ENCODE measurements at places on chromosomes 3 and 15.

DNA sequence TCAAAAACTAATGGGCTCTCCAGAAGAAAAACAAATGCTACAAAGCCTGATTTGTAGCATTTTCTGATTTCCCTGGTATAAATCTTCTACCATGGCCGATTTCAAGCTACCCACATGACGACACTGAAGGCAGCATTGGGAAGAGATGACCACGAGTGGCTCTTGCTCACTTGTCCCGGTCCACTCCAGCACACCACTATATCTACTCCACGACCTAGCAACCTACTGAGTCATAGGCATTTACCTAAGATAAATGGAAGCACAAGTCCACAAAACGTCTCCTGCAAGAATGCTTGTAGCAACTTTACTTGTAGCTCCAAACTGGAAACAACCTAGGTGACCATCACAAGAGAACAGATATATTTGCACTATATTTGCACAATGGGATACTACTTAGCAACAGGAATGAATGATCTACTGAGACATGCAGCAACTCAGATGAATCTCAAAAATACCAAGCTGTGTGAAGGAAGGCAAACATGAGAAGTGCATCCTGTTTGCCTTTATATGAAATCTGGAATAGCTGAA lies 60.8 kb upstream of the HES1 start:
- no peak for DNase-seq

DNA sequence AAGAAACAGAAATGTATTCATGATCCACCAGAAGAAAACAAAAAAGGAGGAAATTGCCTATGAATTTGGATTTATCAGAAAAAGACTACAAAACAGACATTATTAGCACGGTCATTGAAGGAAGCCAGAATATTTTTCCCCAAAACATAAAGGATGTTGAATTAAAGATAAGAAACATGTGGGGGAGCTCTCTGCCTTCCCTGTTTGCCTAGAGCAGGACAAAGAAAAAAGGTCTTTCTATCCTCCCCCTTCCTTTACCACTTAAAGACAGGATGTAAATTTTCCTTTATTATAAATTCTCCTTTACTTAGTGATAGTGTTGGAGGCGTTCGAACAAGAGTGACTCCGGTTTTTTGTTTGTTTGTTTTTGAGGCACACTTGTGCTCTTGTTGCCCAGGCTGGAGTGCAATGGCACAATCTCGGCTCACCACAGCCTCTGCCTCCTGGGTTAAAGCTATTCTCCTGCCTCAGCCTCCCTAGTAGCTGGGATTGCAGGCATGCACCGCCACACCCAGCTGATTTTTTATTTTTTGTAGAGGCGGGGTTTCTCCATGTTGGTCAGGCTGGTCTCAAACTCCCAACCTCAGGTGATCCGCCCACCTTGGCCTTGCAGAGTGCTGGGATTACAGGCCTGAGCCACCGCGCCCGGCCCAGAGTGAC lies 14.9 kb upstream of the RPN1 start:
- no peak for DNase-seq

DNA sequence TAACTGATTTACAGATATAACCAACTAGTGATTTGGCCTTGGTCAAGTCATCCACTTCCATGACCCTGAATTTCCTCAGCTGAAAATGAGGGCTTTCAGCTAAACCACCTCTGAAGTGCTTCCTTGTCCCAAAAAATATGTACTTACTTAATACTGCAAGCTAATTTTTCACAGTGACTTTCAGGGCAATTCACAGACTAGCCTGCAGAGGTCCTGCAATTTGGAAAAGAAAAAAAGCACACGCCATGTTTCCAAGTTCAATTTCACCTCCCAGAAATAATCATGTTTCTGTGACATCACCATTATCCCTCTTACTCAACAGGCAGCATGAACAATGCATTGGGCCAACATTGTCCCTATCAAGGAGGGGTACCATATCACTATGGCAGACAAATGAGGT lies 218.2 kb downstream of the SHOX2 start:
- DNase-seq, result no peak

- DNase-seq, result no peak
Measured at GRCh38 chr3:54965746-54966145, 37.9 kb upstream of the LRTM1 start.

DNA sequence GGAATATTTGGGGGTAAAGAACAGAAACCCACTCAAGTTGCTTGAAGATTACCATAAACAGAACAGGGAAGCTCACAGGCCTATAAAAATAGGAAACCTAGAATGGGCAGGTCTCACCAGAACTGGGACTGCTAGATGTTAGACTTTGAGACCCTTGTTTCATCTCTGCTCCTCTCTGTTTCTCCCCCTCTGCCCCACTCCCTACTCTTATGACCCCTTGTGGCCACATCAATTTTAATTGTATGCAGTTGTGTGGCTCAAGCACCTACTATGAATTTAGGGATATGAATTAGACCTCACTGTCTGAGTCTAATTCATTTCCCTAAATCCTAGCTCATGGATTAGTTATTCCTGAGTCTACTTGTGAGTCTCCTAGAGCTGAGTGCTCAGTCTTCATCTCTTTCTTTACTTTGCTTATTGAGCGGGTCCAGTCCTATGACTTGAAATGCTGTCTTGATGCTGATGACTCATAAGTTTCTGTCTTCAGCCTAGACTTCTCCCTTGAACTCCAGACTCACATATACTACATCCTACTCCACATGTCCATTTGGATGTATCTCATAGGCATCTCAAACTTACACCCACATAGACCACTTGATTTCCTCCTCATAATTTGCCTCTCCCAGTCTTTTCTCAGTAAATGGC lies 78.7 kb downstream of the ITPR1 start:
- DNase-seq, result peak; percentile 29

- peak; percentile 84 for DNase-seq
Measured at GRCh38 chr15:99076555-99077308, 28.1 kb upstream of the SYNM start.

- no peak for DNase-seq
Measured at GRCh38 chr15:46460431-46461094, 825.7 kb downstream of the SQOR start.

- no peak for DNase-seq
Measured at GRCh38 chr3:132964266-132964665, 73.9 kb upstream of the TMEM108 start.

GRCh38 chr3:183239046-183239445 lies 14.0 kb upstream of the B3GNT5 start:
- no peak for DNase-seq

- DNase-seq, result no peak
Measured at GRCh38 chr15:98791046-98791701, 142.8 kb downstream of the IGF1R start.

GRCh38 chr3:27677565-27677964 lies 44.6 kb downstream of the EOMES start:
- DNase-seq, result peak; percentile 97

DNA sequence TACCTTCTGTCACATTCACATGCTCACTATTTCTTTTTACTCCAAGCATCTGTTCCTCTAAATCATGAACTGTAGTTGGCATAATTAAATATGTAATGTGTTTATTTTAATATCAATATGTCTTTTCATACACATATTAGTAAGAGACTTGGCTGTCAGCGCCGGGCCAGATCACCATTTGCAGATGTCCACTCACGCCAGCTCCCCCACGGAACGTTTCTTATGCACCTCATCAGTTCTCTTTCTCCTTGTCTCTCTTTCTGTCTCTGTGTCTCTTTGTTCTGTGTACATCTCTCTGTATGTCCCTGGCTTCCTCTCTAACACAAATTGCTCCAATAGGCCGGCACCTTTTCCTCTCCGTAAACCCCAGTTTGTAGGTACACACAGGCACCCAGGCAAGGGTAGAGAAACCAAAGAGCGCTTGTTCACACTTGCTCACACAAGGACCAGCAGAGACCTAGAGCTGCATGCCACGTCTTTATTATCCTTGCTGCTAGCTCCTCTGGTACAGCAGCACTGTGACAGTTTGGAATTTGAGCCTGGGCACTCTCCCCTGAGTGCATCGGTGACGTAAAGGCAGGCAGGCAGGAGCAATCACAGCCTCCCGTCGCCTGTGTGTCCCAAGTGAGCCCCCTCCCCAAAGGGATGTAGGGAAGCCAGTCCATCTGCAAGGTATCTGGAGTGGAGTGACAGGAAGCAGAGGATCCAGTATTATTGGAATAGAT lies 40.4 kb downstream of the CACNA1D start:
- DNase-seq, result no peak

DNA sequence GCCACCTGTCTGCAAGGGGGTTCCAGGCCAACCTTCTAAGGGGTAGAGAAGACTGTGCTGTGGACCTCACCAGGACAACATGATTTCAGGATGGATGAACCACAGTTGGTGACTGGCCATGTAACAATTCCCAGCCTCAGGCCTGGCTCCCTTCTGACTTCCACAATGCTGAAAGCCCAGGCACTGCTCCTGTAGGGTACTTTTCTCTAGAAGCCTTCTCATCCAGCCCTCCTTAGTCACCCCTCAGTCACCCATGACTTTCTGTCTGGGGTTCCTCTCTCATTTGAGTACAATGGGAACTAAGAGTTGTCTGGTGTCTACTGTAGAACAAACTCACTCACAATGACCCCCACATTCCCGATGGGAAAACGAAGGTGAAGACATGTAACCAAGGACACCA lies 8.6 kb downstream of the ALS2CL start:
- DNase-seq, result no peak

DNA sequence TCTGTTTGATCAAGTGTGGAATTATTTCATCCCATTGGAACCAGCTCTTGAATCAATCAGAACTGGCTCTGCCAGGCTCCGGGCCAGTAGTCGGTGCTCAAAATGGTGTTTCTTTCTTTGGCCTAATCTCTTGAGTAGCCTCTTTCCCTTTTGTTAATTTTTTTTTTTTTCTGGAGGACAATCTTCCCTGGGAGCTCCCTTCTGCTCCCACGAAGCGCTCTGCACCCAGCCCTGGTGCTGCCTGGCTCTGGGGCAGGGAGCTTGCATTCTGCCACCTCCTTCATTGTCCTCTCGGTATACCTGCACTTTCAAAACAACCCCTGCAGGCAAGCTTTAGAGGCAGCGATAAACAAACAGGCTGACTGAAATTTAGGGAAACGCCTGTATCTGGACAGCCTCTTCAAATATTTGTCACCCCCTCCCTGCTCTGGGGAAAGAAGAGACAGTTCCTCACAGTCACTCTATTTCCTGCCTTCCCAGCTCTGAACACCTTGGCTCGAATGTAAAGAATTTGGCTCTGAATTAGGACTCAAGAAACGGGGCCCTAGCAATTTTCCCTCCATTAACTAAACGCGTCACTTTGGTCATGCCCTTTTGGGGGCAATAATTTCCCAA lies 1.1 kb upstream of the THSD4 start:
- DNase-seq, result no peak

DNA sequence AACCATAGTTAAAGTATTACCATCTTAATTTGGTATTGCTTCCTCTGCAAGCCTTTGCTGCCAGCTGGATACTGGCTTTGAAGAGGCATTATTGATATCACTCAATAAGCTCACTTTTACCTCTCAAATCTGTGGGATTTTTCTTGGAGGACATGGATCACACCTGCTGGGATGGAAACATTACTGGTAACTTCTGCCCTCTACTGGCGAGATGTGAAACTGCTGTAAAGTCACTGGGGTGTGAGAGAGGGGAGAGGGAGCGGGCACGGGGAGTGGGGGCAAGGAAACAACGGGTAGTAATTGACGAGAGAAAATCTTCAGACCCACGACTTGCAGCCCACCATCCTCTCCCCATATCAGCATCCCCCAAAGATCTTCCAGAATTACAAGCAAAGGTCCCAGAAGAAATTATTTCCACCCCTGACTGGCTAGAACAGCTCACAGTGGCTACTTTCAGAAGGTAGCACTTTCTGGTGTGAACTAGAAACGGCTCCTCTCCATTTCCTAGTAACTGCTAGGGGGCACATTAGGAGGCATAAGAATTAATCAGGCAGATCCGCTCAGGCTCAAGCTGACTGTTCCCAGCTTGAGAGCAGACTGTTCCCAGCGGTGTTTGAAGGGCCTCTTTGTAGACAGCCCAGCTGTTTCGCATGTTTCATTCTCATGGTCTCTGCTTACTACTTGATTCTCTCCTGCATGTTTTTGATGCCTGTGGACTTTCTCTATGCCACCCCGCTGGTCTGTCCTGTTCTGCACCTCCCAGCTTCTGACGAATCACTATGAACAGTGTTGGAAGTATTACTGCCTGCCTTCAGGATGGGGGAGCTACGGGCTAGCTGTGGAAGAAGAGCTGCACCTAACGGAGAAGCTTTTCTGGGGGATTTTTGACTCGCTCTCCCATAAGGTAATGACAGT lies 230.4 kb upstream of the CHRM5 start:
- DNase-seq, result peak; percentile 61

GRCh38 chr3:150721285-150722130 lies 17.8 kb upstream of the ERICH6 start:
- DNase-seq, result peak; percentile 65

- DNase-seq, result peak; percentile 40
Measured at GRCh38 chr15:69303337-69304181, 4.8 kb downstream of the PAQR5 start.
